ENCODE measurements at places on chromosomes 3 and 15. TPM values are rescaled to one million over a fixed set of nuclear protein-coding genes. Genes with fewer than 3 reads are reported as not detected.

GRCh38 chr3:46693038-46693891 lies at the start of gene ALS2CL:
ALS2CL (minus strand) TSS chr3:46693679; CDS start chr3:46689440, 4,239 bp downstream.
- peaks cover 11% of the 10 kb centered on the region for H3K27me3 ChIP-seq
- H3K27ac ChIP-seq = no peak within 1 kb of the TSS
- H3K4me1 ChIP-seq = peaks cover 15% of the 10 kb centered on the region

- H3K4me1 ChIP-seq = no peaks in the 10 kb centered on the region
- no peaks in the 10 kb centered on the region for H3K27me3 ChIP-seq
- DNase-seq = no peak
- H3K27ac ChIP-seq = no peak overlapping the region
- no peak overlapping the region for H3K4me3 ChIP-seq
Observed at GRCh38 chr3:153855772-153856171, 265.4 kb upstream of the ARHGEF26 start.

DNA sequence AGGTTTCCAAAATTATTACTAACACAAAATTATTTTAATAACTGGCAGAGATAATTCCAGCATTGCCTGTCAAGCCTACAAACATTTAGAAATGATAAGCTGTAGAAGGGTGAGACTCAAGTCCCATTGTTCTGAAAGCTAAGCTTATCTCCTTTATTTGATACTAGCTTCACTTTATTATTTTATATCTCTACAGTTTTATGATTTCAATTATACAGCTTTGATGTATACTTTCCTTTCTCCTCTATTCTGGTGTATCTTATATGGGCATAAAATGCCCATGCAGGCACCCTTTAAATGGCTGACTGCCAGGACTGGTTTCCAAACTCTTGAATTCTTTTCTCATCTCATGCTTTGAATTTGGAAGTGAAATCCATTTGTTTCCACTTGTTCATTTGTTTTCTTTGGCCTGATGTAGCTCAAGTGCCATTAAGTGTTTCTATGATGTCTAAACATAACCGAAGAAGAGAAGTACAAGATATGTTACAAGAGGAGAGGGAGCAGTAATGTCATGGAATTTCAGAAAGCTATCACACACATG lies 372.1 kb upstream of the ARHGEF26 start:
- no peak overlapping the region for H3K4me3 ChIP-seq
- H3K27me3 ChIP-seq = peaks cover under 1% of the 10 kb centered on the region
- H3K27ac ChIP-seq = no peak overlapping the region
- no peaks in the 10 kb centered on the region for H3K36me3 ChIP-seq
- no peak for DNase-seq

- no peaks in the 10 kb centered on the region for H3K27me3 ChIP-seq
- peaks cover 10% of the 10 kb centered on the region for H3K4me1 ChIP-seq
- no peak overlapping the region for H3K4me3 ChIP-seq
- no peaks in the 10 kb centered on the region for H3K36me3 ChIP-seq
Observed at GRCh38 chr3:119420196-119420595, 43.2 kb downstream of the TMEM39A start.

DNA sequence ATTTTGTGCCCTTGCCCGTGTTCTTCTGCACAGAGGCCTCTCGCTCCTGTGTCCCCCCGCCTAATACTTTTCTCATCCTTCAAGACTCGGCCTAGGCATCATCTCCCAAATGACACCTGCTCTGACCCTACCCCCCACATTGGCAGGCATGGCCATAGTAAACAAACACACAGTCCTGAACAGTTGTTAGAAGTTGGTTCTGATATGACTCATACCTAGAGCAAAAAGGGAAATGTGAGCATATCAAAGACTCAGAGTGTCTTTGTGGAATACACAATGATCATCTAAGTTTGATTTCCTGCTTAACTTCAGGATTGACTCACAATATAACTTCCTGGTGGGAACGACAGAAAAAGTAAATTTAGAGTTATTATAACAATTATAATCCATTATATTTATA lies 120.5 kb downstream of the POLR2M start:
- H3K4me3 ChIP-seq = no peak overlapping the region
- no peak overlapping the region for H3K27ac ChIP-seq
- no peaks in the 10 kb centered on the region for H3K4me1 ChIP-seq
- H3K27me3 ChIP-seq = peaks cover 36% of the 10 kb centered on the region
- DNase-seq = no peak

GRCh38 chr15:56839099-56839498 lies 79.3 kb upstream of the TCF12 start:
- peaks cover 5% of the 10 kb centered on the region for H3K4me1 ChIP-seq
- no peak for DNase-seq
- no peaks in the 10 kb centered on the region for H3K27me3 ChIP-seq
- H3K4me3 ChIP-seq = no peak overlapping the region
- H3K27ac ChIP-seq = no peak overlapping the region
- H3K36me3 ChIP-seq = no peaks in the 10 kb centered on the region

GRCh38 chr3:190003681-190004123 lies 117.0 kb downstream of the P3H2 start:
- no peaks in the 10 kb centered on the region for H3K36me3 ChIP-seq
- H3K27ac ChIP-seq = no peak overlapping the region
- no peak for DNase-seq
- peaks cover 11% of the 10 kb centered on the region for H3K27me3 ChIP-seq
- no peaks in the 10 kb centered on the region for H3K4me1 ChIP-seq
- H3K4me3 ChIP-seq = no peak overlapping the region

- DNase-seq = no peak
- H3K27me3 ChIP-seq = no peaks in the 10 kb centered on the region
- no peaks in the 10 kb centered on the region for H3K4me1 ChIP-seq
- no peak overlapping the region for H3K27ac ChIP-seq
- no peak overlapping the region for H3K4me3 ChIP-seq
Observed at GRCh38 chr15:22919171-22919570, 61.0 kb downstream of the CYFIP1 start.

DNA sequence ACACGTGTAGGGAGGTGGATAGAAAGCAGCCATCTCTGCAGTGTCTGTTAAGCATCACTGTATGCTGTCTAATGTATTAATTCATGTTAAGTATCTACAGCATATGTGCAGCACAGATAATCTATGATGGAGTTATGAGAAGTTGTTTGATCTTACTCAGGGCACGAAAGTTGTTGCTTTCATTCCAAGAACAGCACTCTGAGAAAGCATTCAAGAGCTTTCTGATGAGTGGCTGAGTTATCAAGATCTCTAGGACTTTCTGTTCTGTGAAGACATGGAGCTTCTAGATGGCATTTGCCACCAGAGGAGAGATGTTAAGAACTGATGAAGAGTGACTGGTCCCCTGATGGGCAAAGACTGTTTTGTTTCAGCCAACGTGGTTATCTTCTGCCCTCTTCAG lies 22.6 kb upstream of the TPRG1 start:
- no peaks in the 10 kb centered on the region for H3K36me3 ChIP-seq
- no peak overlapping the region for H3K27ac ChIP-seq
- peaks cover 13% of the 10 kb centered on the region for H3K27me3 ChIP-seq
- no peak for DNase-seq

GRCh38 chr3:94596887-94597566 lies 534.2 kb downstream of the NSUN3 start:
- no peak overlapping the region for H3K27ac ChIP-seq
- no peaks in the 10 kb centered on the region for H3K4me1 ChIP-seq
- H3K27me3 ChIP-seq = no peaks in the 10 kb centered on the region
- H3K4me3 ChIP-seq = no peak overlapping the region

DNA sequence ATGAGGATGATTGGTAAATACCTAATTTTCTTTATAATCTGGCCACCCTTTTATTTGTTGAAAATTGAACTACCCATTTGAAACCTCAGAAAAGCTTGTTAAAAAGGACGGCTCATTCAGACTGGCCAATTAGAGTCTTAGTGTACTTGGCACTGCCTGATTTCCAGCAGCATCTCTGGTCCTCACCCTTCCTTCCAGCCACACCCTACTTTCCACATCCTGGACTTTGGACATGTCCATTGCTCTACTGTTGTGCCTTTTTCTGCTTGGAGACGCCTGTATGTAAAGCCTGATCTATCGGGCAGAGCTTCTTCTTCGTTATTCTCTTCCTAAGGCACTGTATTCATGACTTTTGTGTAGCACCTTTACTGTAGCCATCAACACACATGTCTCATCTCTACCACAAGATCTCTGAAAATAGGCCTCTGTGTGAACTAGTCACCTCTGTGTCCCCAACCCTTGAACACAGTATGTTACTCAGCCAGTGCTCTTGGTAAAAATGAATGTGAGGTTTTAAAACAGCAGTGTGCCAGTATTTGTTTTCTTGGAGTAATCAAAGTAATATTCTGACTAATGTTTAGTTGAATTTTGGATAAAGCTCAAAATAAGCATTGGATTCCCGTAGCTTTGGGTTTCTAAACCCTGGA lies 6.8 kb downstream of the RBM5 start:
- no peak overlapping the region for H3K4me3 ChIP-seq
- peaks cover 25% of the 10 kb centered on the region for H3K4me1 ChIP-seq
- H3K27ac ChIP-seq = no peak overlapping the region

DNA sequence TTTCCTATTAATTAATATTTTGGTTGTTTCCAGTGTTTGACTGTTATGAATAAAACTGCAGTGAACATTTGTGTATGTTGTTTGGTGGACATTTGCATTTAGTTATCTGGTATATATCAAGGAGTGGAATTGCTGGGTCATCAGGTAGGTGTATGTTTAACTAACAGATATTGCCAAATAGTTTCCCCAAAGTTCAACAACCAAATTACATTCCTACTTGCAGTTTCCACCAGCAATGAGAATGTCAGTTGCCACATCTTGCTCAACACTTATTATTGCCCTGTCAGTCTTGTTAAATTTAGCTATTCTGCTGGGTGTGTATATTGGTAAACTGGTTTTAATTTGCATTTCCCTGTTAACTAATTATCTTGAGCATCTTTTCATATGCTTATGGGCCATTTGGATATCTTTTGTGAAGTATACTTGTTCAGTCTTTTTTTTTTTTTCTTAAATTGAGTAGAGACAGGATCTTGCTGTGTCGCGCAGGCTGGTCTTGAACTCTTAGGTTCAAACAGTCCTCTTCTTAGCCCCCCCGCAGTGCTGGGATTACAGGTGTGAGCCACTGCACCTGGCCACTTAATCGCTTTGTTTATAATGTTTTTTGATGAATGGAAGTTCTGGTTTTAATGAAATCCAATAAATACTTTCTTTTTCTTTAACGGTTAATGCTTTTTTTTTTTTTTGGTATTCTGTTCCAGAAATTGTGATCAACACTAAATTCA lies 7.9 kb downstream of the FEM1B start:
- H3K4me3 ChIP-seq = no peak overlapping the region
- H3K27ac ChIP-seq = peak overlapping the region; percentile 38
- DNase-seq = no peak

Gene PLA2G4F
- not detected for total RNA-seq

Gene NUP210
- total RNA-seq = 224 TPM

Gene CD276
- 0.90 TPM for total RNA-seq

Gene MAPKBP1
- total RNA-seq = 53.2 TPM

Gene LXN
- 16.1 TPM for total RNA-seq

Gene FEZF2
- total RNA-seq = not detected

Gene PCSK6
- not detected for total RNA-seq

Gene ZNF106
- 53.5 TPM for total RNA-seq

Gene ZNF774
- total RNA-seq = 1.3 TPM

Gene C2CD4A
- total RNA-seq = not detected

Measured in natural killer cell treated with Interleukin-12 subunit alpha and Interleukin-12 subunit beta and Interleukin-15 and Interleukin-18, amount 100 ng/mL, for 72 hours (primary cell).